ENCODE measurements at places on chromosomes 4 and X.

DNA sequence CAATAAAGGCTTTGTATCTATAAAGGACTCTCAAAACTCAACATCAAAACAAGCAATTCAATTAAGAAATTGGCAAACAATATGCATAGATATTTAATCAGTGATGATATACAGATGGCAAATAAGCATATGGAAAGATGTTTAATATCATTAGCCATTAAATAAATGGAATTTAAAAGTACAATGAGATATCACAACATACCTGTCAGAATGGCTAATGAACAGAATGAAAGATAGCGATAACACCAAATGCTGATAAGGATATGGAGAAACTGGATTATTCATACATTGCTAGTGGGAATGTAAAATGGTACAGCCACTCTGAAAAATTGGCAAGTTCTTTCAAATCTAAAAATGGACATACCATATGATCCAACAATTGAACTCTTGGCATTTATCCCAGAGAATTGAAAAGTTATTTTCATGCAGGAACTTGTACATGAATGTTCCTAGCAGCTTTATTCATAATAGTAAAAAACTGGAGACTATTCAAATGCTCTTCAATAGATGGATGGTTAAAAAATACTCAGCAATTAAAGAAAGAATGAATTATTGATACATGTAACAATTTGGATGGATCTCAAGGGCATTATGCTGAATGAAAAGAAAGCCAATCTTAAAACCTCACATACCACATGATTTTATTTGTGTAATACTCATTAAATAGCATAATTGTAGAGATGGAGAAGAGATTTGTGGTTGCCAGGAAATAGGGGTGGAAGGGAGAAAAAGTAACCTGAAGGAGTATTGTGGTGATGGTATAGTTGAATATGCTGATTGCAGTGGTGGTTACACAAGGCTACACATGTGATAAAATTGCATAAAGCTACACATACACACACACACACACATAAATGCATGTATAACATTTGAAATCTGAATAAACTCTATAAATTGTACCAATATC is 45.9 kb upstream of the ALG13 start:
- no peak for DNase-seq

GRCh38 chr4:148787285-148787684 is 345.1 kb upstream of the NR3C2 start:
- no peak for DNase-seq

GRCh38 chrX:22650691-22651090 is 349.1 kb upstream of the DDX53 start:
- no peak for DNase-seq

DNA sequence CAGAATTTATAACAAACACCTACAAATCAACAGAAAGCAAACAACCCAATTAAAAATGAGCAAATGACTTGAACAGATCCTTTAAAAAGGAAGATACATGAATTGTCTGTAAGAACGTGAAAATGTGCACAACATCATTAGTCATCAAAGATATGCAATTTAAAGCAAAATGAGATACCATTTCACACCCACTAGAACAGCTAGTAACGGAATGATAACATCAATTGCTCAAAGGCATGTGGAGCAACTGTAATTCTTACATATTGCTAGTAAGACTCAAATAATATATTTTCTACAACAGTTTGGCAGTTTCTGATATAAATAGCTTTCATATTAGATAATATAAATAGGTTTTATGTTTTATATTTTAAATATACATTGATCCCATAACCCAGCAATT is 82.5 kb downstream of the LCORL start:
- no peak for DNase-seq

- DNase-seq, result no peak
Measured at GRCh38 chr4:2337131-2337723, 75.3 kb upstream of the MXD4 start.

- DNase-seq, result no peak
Measured at GRCh38 chr4:33072298-33073089, 2352.3 kb downstream of the PCDH7 start.

DNA sequence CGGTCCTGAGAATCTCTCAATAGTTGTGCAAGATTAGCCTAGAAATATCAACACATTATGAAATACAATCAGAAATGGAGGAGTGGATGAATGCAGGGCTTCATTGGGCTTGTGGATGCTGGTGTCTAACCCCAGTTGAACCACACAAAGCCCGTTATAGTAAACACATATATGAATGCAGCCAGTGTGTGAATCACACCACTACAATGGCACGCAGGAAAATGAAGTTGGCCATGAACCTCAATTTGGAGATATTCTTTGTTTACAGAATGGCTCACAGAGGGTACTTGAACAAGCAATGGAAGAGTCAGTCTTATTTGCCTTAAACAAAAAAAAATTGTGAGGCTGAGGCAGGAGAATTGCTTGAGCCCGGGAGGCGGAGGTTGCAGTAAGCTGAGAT is 57.8 kb downstream of the SOD3 start:
- no peak for DNase-seq

DNA sequence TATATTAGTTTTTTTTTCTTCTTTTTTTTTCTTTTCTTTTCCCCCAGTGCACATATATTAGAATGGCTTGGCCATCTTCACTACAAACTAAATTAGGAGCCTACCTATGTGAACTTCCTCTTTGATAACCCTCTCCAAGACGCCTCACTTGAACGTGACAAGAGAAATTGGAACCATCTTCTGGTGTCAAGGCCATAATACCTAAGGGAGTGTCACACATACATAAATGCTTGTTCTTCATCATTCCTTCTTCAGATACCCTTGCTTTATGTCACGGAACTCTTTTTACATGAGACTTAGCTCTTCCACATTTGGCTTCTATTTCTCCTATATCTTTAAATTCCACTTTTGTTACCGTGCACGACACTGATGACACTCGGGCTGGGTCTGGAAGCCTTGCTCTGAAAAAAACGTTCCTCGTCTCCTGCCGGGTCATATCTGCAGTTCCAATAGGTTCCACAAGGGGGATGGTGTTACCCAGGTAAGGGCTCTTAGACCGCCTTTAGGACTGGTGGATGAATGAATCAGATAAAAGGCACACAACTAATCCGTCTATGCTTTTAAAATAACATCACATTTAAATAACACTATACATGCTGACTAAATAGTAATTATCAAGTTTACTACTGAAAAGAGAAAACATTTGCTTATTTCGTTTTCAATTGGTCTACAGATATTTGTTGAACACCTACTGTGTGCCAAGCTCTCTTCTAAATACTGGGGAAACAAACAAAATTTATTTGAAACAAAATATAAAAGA is 19.9 kb downstream of the DGAT2L6 start:
- DNase-seq, result peak; percentile 52

DNA sequence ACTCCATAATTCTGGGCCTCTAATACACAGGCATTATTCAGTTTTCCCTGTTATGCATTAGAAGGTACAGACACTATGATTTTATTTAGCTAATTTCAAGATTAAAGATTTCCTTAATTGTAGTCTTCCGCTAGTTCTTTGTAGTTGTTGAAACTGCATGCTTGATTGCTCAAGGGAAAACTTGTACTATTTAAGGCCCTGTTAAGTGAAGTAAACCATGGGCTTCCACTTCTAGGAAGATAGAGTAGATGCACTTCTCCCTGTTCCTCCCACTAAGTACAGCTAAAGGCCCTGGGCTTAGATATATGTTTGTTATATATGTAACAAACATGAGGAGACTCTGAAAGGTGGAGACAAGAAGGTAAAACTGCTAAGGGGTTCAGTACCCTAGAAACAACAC is 215.8 kb upstream of the LEF1 start:
- no peak for DNase-seq

DNA sequence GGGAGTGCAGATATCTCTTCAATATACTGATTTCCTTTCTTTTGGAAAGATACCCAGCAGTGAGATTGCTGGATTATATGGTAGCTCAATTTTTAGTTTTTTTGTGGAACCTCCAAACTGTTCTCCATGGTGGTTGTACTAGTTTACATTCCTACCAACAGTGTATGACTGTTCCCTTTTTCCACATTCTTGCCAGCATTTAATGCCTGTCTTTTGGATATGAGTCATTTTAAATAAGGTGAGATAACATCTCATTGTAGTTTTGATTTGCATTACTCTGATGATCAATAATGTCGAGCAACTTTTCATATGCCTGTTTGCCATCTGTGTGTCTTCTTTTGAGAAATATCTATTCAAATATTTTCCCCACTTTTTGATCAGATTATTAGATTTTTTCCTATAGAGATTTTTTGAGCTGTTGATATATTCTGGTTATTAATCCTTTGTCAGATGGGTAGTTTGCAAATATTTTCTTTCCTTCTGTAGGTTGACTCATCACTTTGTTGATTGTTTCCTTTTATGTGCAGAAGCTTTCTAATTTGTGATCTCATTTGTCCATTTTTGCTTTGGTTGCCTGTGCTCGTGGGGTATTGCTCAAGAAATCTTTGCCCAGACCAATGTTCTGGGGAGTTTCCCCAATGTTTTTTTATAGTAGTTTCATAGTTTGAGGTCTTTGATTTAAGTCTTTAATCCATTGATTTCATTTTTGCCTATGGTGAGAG is 552.7 kb downstream of the ZNF674 start:
- DNase-seq, result no peak

- no peak for DNase-seq
Measured at GRCh38 chr4:121150003-121150402, 14.1 kb downstream of the TNIP3 start.

- peak; percentile 45 for DNase-seq
Measured at GRCh38 chrX:71182871-71183270, 38.2 kb downstream of the NLGN3 start.

- no peak for DNase-seq
Measured at GRCh38 chrX:118353081-118353850, 7.4 kb downstream of the WDR44 start.

GRCh38 chrX:18833071-18833731 is 125.8 kb downstream of the PPEF1 start:
- no peak for DNase-seq

DNA sequence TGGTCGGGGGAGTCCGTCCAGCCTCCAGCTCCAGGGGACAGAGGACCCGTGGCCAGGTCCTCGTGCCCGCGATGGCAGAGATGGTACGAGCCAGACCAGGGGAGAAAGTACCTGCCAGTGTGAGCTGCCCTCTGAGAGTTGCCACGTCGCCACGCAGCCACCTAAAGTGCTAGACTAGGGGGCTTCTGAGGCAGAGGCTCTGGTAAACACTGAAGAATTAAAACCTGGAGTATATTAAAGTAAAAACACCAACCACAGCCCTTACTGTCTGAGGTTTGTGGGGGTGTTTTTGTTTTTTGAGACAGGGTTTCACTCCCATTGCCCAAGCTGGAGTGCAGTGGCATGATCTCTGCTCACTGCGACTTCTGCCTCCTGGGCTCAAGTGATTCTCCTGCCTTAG is 60.1 kb upstream of the SORCS2 start:
- no peak for DNase-seq

GRCh38 chr4:108081256-108081655 is 87.5 kb downstream of the LEF1 start:
- DNase-seq, result no peak

GRCh38 chrX:151082077-151082948 is 94.1 kb upstream of the GPR50 start:
- peak; percentile 79 for DNase-seq

- no peak for DNase-seq
Measured at GRCh38 chrX:38400389-38400910, 48.0 kb downstream of the OTC start.

DNA sequence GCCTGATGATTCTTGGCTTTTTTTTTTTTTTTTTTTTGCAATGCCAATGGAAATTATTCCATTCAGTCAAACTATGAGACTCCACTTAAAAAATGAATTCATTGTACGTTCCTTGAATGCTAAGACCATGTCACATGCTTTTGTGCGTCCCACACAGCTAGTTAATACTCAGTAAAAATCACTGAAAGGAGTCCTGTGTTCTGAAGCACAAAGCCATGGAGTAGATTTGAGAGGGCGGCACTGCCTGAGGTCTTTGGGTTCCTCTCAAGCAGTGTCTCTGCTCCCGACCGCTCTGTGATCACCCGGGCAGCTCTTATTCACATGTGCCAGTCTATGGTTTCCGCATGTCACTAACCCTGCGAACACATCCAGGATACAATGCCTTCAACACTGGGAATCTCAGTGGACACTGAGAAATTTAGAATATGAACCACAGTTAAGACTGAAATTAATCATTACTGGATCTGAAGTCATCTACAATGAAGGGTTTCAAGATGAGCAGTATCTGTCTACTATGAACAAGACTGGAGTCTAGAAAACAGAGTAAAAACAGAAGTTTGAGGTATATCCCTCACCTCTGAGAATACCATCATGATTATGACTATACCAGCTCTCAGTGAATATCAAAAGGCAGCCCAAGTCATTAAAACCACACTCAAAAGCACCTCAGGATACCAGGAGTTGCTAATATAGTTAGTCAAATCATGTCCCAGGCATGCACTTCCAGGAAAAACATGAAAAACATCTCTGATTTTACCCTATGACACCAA is 193.0 kb downstream of the MGST2 start:
- DNase-seq, result no peak

GRCh38 chr4:186881521-186882220 is 158.0 kb upstream of the FAT1 start:
- peak; percentile 3 for DNase-seq

DNA sequence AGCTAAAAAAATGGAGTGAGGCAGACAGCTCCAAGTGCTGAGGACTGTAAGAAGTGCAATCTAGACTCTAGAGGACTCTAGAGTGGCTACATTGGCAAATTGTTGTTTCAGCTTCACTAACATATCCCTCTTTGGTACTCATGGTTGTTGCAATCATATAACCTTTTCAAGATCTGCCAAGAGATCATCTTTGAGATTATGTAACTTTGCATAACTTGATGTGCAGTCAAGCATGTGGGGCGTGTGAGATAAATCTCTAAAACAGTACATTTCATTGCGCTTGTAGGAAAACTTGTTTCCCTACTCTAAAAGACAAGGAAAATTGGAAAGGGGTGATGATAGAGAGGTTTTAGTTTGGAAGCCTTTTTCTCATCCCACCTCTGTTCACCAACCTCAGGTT is 11.2 kb upstream of the BRS3 start:
- no peak for DNase-seq

- no peak for DNase-seq
Measured at GRCh38 chrX:44101281-44101680, 128.1 kb upstream of the NDP start.

- no peak for DNase-seq
Measured at GRCh38 chr4:43855283-43855682, 593.3 kb downstream of the KCTD8 start.

- DNase-seq, result no peak
Measured at GRCh38 chr4:181476508-181476890, 766.7 kb upstream of the TENM3 start.

DNA sequence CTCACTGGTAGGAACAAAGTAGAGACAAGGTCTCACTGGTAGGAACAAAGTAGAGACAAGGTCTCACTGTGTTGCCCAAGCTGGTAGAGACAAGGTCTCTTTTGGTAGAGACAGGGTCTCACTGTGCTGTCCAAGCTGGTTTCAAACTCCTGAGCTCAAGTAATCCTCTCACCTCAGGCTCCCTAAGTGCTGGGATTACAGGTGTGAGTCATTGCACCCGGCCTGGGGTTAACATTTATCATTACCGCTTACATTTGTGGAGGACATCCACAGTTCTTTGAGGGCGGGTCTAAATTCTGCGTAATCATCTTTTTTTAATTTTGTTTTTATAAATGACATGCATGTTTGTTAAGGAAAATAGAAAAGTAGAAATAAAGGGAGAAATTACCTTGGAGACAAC is 12.0 kb downstream of the RAB33B start:
- DNase-seq, result no peak

- no peak for DNase-seq
Measured at GRCh38 chr4:145804116-145804515, 124.2 kb downstream of the C4orf51 start.

Data from NCI-H1417 (cell line).